Stimulated activated CD4-positive, alpha-beta T cell treated with anti-CD3 and anti-CD28 coated beads, Interleukin-12 subunit alpha, Interleukin-12 subunit beta, amount 100 ng/mL, for 4 hours (primary cell): ENCODE measurements at places on chromosomes 2 and 18.

- no peak for DNase-seq
Measured at GRCh38 chr2:10057231-10058107, 14.1 kb downstream of the KLF11 start.

DNA sequence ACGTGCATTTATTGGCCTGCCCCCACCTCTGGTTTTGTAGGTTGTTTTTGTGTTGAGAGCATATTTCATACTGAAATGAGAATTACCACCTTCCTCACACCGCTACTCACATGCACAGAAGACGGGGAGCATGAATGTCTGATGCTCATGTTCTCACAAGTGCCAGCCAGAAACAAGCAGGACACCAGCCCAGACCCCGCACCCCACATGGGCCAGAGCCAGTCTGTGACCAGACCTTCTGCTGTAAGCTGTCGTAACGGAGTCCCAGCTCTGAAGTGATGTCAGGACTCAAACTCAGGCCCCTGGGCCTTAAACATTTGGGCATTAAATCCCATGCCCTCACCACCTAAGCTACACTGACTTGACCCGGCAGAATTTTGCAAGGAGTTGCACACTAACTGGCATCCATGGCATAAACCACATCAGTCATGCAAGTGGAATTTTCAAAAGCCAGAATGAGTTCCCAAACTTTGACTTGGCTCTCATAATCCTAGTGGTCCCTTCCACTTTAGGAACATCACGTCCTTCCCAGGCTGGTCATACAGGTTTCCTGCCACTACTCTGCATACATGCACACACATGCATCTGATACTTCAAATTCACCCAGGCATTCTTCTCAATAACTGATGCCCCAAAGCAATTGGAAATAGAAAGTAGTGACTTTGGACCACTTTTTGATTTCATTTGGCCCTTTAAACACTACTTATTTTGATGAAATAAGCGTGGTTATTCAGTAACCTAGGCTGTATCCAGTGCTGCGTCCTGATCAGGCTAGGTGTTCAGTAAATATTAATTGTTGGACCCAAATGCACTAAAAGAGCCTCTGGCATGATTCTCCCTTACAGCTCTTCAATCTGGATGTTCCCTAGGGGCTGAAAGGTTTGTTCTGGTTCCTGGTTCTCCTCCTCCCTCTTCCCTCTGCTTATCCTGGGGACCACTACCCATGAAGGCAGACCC lies 223.1 kb upstream of the ID2 start:
- no peak for DNase-seq

- no peak for DNase-seq
Measured at GRCh38 chr2:96890726-96891385, 21.0 kb upstream of the SEMA4C start.

DNA sequence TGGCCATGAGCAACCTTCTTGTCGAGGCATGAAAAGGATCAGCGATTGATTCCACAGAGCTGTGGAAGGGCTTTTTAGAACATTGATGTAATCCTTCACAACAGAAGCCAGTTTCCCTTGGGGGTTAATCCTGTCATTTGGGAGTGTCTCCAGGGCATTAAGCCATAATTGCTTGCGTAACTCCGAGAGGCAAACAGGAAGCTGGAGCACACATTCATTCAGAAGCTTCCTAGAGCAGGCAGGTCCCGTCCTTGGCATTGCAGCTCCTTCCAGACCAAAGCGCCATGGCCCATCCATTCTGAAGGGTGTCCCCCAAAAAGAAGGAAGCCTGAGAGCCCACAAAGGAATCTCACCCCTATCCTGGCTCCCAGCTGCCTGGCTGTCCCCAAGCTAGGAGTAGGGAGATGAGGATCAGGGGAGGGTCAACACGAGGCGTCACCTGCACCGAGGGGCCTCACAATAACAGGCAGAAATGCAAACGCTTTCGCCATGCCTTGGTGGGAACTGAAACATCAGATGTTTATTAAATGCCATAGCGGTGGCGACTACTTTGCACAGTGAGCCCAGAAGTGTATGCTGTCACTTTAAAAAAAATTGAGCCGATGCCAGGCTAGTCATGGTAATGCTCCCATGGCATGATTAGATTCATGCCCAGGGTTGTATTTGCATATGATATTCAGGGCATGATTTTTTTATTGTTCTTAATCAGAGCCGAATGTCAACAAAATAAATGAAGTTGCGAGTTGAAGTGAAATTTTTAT lies 339.4 kb downstream of the BCL11A start:
- no peak for DNase-seq

DNA sequence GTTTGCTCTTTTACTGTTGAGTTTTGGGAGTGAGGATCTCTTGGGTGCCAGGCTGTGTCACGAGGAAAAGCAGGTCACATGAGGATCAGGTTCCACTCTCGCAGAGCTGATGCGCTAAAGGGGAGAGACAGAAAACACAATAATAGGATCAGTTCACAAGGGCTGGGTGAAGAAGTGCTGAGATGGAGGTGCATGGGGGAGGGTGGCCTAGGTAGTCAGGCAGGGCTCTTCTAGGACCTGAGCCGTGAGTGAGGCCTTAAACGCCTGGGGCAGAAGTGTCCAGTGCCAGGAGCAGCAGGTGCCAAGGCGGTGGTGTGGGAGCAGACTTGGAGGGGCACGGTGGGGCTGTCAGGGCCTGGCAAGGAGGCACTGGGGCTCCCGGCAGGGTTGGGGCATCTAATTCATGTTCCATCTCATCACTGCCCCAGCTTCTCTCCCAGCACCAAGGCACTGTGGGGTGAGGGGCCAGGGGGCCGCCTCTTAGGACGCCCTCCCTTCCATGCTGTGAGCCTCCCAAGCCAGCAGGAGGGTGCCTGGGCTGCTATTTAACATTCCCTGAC lies 9.3 kb downstream of the KCNIP3 start:
- DNase-seq: no peak

DNA sequence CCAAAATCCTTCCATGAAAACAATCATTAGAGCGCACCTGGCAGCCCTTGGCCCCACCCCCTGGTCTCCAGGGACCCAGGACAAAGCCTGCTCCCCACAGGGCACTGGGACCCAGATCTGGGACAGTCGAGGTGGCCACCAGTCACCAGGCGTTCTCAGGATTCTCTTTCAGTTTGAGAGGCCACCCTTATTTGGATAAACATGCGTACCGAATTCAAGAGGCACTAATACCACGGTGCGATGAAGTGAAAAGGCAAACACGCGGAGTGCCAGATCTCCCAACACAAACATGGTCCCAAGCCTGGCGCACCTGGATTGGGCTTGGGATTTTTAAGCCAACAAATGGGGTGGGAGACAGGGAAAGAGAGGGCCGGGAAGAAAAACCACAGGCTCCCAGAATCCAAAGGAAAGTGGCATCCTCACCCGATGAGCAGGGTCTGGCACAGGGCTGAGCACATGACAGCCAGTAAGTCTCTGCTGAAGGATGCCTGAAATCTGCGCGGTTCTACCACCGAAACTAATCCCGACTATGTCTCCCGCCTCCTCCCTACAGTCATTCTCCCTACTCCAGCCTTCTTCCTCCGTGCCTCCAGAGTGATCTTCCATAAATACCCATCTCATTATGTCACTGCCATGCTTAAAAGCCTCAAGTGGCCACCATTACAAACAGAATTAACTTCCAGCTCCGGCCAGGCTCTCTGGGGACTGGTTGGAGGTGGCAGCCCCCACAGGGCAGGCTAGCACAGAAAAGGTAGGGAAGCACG lies 60.9 kb upstream of the KLHL29 start:
- no peak for DNase-seq

GRCh38 chr18:79065802-79066201 lies 3.4 kb upstream of the ATP9B start:
- no peak for DNase-seq

DNA sequence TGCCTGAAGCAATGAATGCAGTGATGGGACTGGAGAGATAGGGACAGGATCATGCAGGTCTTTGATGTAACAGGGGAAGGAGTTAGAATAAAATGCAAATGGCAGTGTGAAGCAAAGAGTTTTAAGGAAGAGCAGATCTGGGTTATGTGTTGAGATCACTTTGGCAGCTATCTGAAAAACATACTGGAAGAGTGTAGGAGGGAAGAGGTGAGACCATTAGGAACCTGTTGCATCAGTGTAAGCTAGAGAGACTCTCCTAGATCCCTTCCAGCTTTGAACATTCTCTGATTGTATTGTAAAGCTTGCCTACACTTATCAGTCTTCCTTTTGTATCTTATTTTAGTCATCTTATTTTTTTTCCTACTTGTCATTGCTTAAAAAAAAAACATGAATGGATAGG lies 10.5 kb downstream of the ACVR2A start:
- DNase-seq: no peak

DNA sequence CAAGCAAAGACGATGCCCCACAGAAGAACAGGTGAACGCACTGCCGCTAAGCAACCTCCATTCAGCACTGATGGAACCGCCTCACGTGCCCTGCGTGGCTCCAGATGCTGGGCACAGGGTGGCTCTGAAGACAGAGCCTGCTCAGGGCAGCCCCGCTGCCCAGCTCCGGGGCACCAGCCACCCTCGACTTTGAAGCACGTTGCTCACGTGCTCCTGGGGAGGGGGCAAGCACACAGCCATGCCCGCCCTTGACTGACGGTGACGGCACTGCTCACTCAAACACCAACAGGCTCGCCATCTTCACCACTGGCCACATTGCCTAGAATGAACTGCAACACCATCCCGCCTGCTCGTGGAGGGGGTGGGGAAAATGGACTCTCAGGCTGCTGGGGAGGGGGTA lies 251.3 kb downstream of the HDAC4 start:
- DNase-seq: no peak

DNA sequence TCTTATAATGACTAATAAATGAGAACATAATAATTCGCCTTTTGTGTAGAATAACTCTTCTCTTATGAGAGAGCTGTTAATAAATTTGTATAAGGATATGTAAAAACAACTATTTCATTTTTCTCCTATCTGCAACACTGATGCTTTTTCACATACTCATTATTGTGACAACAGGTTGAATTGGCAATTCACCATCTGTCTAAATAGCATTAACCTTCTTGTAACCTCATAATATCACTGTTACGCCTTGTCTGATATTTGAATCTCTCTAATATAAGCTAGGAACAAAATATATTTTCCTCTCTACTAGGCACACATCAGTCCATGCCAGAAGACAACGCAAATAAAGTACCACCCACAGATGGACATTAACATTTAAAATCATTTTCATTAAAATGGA lies 938.9 kb downstream of the CPS1 start:
- no peak for DNase-seq

DNA sequence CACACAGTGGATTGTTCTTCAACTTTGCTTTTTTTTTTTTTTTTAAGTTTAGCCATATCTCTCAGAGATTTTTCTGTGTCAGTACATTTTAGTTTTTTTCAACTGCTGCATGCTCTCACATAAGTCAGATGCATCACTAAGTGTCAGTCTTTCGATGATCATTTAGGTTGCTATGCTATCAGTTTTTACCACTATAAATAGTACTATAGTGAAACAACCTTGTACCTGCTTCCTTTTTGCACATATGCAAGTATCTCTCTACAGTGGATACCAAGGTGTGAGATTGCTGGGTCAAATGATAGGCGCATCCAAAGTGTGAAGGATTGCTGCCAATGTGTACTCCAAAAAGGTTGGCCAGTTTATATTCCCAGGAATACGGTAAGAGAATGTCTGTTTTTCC lies 33.5 kb upstream of the MAP4K3 start:
- DNase-seq: no peak

GRCh38 chr2:42964439-42965083 lies 172.2 kb upstream of the HAAO start:
- DNase-seq: no peak

DNA sequence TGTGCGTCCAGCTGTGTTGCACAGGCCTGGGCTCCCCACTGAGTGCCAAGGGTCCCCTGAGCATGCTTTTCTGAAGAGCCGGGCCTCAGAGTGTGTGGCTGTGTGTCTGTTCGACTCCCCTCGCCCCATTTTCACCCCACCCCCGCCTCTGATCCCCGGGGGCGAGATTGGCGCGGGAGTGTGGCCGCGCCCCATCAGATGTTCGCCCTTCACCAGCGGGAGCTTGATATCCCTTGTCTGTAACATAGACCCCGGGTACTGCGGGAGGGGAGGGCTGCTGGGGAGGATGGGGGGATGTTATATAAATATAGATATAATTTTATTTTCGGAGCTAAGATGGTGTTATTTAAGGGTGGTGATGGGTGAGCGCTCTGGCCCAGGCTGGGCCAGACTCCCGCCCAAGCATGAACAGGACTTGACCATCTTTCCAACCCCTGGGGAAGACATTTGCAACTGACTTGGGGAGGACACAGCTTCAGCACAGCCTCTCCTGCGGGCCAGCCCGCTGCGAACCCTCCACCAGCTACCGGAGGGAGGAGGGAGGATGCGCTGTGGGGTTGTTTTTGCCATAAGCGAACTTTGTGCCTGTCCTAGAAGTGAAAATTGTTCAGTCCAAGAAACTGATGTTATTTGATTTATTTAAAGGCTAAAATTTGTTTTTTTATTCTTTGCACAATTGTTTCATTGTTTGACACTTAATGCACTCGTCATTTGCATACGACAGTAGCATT lies 1.5 kb downstream of the RHOB start:
- DNase-seq: no peak

- DNase-seq: no peak
Measured at GRCh38 chr2:188785490-188785889, 188.7 kb upstream of the COL3A1 start.

GRCh38 chr2:47034973-47035609 lies 119.5 kb upstream of the MCFD2 start:
- DNase-seq: no peak

- DNase-seq: no peak
Measured at GRCh38 chr2:55150834-55151233, 81.3 kb downstream of the CLHC1 start.

GRCh38 chr2:55951533-55951932 lies 28.0 kb upstream of the EFEMP1 start:
- no peak for DNase-seq

GRCh38 chr2:170715932-170716777 lies 1.0 kb downstream of the SP5 start:
- no peak for DNase-seq

GRCh38 chr2:68789603-68790002 lies 55.0 kb downstream of the ARHGAP25 start:
- DNase-seq: no peak

DNA sequence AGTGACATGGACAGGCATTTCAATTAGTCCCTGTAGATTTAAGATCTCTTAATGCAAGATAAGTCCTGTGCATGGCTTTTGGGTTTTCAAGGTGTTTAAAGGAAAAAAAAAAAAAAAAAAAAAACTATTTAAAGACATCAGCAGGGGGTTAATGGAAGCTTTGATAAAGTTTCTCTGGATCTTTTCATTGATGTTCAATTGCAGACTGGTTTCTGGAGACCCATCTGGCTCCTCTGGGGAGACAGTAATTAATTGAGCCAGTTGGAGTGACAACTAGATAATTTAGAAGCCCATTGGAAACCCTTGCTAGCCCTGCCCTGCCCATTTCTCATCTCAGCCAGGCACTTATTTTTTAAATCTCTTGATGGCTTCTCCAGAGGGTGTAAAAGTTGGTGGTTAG lies 98.7 kb downstream of the EPHA4 start:
- DNase-seq: no peak

- DNase-seq: no peak
Measured at GRCh38 chr2:155748131-155748530, 584.4 kb downstream of the NR4A2 start.

DNA sequence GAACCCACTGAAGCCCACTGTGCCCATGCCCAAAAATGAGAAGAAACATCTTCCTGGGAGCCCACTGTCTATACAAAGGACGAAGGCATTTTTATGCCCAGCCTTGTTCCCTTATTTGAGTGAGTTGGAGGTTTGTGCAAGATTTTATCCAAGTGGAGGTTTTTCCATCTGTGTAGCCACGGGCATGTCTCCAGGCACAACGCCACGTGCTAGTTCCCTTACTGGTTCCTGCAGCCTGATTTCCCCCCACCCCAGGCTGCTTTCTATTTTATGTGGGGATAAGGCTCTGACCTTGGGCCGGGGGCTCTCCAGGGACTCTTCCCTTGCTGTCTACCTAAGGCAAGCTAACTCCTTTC lies 22.2 kb upstream of the TXNL4A start:
- DNase-seq: no peak
